Upper lobe of left lung (tissue), 6 donors: ENCODE measurements at places on chromosomes 1 and 21.

DNA sequence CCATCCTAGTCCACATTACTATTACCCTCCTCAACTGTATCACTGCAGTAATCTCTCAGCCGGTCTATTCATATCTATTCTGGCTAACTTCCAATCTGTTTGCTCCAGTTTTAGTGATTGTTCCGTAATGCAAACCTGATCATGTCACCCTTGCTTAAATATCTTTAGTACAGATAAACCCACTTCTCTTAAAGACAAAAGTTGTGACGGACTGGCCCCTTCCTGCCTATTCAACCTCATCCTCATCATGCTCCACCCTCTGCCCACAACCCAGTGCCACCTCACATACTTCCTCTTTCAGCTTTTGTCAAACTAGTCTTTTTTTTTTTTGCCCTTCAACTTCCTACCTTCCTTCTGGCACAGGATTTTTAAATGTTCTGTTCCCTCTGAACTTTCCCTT, 2.8 kb upstream of the C1orf162 start:
- no peak for DNase-seq

DNA sequence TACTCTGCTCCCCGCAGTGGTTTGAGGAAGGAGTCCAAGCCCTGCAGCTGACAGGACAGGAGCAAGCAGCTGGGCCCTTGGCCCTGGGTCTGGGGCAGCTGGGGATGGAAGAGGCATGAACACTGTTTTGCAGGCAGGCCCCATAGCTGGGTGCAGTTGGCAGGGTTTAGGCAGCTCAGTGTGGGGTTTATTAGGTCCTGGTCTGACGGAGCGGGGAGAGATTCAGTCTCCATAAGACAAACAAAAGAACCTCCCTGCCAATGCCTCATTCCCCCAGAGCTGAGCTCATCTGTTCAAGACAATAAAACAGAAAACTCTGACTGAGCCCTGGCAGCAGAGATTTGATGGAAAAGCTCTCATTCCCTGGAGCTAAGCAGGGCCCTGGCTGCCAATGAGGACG, 37.3 kb downstream of the OLFML2B start:
- no peak for DNase-seq

DNA sequence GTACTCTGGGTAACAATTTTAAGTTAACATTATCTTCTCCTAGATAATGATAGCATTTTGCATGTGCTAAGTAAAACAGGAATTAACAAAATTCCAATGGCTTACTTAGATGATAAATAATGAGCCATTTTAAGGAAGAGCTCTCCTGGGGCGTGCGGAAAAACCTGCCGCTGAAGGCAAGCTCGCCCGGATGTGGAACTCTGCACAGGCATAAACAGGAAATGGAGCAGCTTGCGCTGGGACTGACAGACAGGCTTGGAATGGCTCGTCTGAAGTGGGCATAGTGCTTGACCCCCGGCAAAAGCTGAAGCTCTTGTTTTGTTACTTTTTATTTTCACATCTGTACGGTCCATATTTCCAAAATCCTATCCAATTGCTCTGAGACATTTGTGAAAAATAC, 169.2 kb downstream of the ZNF281 start:
- DNase-seq, result peak; percentile 52

DNA sequence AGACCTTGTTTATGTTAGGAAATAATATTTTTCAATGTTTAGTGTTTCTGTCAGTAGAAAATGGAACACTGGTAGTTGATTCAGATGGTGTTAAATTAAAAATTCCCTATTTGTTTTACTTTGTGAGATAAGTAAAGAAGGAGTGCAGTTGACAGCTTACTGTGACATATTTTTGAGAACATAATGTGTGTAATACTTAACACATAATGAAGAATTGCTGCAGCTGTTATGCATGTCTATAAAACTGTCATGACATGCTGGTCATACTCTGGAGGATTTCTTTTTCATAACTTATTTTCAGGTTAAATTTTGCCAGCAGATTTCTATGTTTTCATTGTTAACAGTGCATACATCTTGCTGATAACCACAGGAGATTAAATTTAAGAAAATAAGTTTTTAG, 296.1 kb downstream of the CTH start:
- no peak for DNase-seq

GRCh38 chr1:77762072-77762476, 2.4 kb upstream of the USP33 start:
- no peak for DNase-seq

- no peak for DNase-seq
These were observed 7.1 kb upstream of the TPM3 start for GRCh38 chr1:154198756-154199562.

DNA sequence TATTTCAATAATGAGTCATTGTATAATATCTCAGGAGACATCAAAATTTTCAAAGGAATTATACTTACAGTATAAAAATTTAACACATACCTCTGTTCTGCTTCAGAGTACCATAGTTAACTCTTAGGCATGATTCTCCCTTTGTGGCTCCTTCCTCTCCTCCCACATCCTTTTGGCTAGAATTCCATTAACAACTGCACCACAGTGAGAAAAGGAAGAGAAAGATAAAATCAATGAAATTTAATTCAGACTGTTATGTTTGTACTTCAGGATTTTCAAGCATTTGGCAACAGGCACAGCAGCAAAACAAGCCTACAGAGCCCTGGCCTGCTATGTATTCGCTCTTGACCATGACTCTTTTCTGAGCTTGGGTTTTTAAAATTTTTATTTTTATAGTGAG, 57.2 kb upstream of the SGIP1 start:
- no peak for DNase-seq

GRCh38 chr1:82001345-82001744, 200.6 kb downstream of the ADGRL2 start:
- no peak for DNase-seq

GRCh38 chr21:29185633-29186032, 55.2 kb downstream of the MAP3K7CL start:
- no peak for DNase-seq

GRCh38 chr1:19330449-19331135, 18.5 kb downstream of the SLC66A1 start:
- no peak for DNase-seq

DNA sequence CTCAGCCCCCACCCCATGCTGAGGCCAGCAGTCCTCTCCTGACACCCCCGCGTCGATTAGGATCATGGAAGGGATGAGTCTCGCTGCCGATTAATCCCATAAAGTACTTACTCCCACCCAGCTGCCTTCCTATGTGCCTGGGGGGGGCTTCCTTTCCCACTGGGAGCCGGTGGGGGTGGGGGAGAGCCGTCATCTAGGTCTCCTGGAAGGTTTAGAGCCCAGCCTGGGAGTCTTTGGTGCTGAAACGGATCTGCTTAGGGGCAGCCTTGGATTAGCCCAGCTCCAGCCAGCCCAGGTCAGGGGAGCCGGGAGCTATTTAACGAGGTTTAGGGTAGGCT, 9.8 kb downstream of the SAMD11 start:
- DNase-seq, result no peak

- no peak for DNase-seq
These were observed 252.4 kb upstream of the DUSP10 start for GRCh38 chr1:221994274-221994698.

- no peak for DNase-seq
These were observed 84.5 kb downstream of the CAMK2N1 start for GRCh38 chr1:20401405-20402010.

- DNase-seq, result no peak
These were observed 2.8 kb downstream of the DIRAS3 start for GRCh38 chr1:68047659-68048026.

- peak; percentile 56 for DNase-seq
These were observed 52.1 kb downstream of the KCNAB2 start for GRCh38 chr1:6097824-6098223.

DNA sequence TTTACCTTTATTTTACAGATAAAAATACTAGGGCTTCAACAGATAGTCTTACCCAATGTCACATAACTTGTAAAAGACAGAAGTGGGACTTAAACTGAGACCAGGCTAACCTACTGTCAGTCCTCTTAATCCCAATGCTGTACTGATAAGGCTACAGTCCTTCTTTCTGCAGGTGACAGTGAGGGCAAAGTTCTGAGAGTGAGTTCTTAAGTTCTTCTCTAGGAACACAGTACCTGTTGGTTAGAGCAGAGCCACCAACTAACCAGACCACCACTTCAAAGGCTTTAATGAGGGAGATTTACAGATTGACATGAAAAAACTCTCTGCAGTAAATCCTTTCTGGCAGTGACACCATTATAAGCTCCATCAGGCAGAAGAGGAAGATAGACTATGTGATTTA, 74.2 kb downstream of the SNX7 start:
- no peak for DNase-seq

DNA sequence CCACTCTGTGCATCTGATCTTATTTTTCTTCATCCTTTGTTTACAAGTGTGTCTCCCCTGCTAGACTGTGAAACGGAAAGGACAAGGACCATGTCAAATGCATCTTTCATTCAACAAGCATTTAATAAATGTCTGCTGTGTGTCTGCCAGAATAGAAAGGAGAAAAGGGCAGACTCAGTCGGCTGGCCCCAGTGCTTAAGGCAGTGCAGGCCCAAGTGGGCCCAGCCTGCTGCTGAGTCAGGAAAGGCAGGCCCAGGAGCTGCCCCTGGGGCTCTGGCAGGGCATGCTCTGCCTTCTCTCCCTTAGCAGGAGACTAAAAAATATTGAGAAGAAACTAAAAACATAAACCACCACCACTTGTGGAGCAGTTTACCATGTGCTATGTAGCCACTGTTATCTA, 38.1 kb downstream of the PLEKHA6 start:
- no peak for DNase-seq

DNA sequence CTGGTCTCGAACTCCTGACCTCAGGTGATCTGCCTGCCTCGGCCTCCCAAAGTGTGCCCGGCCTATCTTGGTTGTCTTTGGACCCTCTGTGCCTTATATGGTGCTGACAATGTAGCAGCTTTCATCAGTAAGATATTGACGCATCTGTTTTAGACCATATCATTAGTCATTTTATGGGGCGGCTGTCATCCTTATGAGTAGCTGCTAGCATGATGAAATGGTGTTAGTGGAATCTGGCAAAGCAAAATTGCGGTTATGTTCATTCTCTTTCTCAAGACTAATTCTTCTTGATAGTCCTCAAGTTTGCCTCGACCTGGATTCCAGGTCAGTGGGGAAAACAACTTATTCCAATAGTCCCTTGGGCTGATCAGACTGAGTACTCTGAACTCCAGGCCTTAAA, 199.9 kb downstream of the PRDM2 start:
- no peak for DNase-seq

DNA sequence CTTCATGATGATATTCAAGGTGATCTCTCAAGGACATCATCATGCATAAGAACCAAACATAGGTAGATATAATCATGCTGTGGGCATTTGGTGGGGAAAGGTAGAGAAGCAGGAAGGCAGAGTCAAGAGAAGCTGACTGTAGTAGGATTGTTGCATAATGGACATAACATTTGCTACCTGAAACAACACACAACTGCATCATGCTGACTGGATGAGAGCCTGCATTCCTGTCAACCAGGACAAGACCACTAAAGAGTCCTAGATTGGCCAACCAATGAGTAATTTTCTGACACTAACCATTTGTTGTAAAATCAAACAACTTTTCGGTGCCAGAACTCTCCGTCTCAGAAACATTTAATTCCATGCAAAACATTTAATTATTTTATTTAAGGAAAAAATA, 377.2 kb downstream of the PLPP3 start:
- DNase-seq, result no peak

DNA sequence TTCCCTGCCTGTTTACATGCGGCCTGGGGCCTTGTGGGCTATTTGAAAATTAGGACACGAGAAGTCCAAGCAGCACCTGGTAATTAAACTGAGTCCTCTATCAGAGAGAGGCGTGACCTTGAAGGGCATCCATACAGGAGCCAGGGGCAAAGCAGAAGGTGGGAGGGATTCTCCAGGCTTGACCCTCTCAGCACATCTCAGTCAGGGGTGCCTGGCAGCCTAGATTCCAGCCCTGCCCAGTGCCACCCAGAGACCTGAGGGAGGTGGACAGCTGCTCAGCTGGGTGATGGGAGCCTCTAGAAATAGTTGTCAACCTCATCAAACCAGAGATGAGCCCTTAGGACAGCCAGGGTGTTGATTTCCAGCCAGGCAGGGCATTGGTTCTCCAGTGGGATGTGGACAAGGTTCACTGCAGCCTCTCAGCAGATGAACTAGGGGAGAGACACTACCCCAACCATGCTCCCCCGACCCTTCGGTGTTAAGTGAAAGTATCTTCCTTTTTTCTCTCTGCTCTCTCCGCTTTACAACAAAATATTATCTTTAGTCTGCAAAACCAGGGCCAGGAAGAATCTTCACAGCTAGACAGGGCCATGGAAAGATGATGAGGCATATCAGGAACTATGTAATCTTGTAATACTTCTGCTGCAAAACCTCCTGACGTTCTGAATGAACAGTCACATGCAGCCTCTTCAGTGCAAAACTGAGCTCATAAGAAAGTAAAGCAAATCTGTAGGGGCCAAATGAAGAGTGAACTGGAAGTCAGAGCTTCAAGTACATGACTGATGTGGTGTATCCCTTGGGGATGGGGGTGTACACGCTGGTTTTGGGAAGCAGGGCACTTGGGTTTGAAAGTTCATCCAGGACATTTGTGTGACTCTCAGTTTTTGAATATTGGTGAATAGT, 35.9 kb upstream of the ATP5PO start:
- no peak for DNase-seq

DNA sequence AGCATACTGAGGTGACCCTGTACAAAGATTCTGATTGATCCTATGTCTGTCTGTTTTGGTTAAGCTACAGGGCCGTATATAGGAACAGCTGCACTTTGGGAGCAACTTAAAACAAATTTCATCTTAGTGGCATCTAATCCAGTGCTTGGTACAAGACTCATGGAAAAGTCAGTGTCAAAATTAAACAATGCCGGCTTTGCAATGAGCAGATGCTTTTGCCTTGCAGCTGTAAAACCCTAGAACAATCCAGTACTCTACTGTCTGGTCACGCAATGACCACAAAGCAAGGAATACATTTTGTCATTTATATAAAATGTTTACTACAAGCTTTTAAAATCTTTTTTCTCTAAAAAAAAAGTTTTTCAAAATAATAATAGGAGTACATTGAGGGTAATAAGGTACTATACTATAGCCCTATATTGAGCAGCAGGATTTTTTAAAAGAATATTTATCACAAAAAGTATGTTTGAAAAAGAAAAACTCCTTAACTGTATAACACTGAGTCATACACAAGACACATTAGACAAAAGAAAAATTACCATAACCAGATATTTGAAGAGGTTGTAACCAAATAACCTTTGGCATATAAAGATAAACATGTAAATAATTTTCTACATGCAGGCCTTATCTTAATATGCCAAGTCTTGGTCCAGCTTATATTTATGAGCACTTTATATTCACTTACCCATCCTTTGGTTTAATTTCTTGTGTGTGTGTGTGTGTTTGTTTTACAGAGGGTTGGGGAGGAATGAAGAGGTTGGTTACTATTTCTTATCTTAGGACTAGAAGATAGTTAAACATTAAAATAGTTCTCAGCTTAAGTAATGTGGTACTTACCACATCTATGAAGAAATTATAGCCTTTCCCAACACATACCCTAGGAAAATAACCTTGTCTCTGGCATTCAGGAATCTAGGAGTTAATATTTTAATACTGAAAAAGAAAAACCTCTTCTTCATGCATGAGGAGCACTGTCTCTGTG, 262.3 kb downstream of the FAF1 start:
- DNase-seq, result no peak

- no peak for DNase-seq
These were observed 1453.2 kb downstream of the PLA2G4A start for GRCh38 chr1:188281921-188282320.

GRCh38 chr1:96536581-96536980, 185.0 kb upstream of the PTBP2 start:
- DNase-seq, result no peak
